NCI-H1417 (cell line): ENCODE measurements at places on chromosomes 7 and 10.

DNA sequence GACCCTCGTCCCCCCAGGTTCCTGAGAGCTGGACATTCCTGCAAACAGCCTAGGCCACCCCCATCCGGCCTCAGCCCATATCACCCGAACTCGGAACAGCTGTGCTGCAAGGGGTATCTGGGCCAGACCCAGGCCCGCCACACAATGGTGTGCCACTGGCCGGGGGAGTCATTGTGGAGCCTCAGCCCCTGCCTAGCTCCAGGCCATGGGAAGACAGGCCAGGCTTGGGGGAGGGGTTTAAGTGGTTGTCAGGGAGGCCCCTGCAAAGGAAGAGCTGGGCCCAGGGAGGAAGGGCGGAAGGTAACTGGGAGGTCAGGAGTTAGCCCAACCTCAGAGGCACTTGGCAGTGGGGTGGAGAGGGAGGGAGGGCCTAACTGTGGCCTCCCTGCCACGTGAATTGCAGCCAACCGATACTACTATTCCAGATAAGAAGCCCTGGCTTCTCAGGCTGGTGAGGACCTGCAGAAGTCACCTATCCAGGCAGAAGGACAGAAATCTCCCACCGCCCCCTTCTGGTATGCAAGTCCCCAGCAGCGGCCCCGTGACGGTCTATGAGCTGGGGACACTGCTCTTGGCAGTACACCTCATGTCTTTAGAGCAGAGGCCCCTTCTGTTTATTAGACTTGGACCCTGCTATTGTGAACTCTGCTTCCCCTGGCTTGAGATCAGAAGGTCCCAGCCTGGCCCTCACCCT is 26.8 kb downstream of the VSIR start:
- DNase-seq, result no peak

- peak; percentile 21 for DNase-seq
Observed at GRCh38 chr10:126504063-126504760, 115.9 kb upstream of the ADAM12 start.

DNA sequence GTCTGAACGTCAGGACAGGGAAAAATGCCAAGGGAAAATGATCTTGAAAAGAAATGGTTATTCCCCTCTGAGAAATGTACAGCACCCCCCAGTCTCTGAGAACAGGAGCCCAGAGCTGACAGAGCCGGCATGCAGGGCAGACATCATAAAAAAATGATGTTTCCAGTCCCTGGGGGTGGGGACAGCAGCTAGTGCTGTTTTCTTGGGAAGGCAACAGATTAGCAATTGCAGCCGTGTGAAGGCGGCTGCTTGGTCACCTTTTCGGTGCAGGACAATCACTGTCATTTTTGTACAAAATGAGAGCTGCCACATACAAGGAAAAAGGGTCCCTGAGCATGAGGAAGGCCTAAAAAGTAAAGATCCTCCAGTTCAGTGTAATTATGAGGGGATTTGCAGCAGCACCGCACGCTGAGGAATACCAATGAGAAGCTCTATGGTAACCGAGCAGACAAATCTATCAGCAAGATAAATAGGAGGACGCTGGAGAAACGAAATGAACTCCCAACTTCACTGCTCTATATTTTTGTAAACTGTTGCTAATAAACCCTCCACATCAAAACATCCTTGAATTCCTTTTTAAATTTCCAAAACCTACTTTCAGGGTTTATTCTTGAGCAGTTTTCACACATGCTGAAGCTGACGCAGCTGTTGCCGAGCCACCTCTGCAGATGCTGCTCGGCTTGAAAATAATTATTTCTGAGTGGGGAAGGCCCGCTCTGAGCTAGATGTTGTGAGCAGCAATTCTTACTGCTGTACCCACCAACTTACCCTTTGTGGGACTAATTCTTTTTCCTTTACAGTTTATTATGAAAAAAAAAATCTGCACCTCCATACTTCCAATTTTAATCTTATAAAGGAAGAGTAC is 98.2 kb upstream of the NEBL start:
- peak; percentile 74 for DNase-seq

DNA sequence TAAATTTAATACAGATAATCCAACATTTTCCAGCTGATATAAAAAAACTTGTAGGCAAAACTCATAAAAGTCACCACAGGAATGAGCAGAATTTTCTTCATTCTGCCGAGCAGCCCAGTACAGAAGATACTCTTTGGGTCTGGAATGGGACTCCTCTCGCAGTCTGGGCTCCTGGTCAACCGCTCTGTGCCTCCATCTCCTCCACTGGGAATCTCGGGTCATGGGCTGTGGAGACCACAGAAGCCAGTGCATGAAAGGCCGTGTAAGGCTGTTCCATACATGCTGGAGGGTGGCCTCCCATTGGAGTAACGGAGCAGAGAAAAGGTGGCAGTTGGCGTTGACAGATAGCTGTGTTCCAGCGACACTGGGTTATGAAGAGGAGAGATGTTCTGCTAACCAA is 616.4 kb upstream of the MGMT start:
- DNase-seq, result no peak

DNA sequence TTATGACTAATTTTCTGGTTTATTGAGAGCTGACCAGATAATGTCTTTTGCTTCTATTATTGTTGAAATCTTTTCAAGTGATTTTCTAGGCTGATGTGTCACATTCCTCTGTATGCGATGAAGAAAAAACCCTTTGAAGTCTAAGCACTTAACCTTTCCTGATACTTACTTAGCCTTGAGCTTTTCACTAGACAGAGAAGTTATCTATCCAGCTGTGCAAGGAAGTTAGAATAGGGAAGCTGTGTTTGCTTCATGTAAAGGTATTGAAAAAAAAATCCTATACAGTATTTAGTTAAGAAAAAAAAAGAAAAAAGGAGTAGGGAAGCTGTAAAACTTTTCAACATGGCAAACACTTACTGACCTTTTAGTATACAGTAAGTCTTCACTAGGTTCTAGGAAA is 117.6 kb upstream of the DNAJB12 start:
- no peak for DNase-seq

DNA sequence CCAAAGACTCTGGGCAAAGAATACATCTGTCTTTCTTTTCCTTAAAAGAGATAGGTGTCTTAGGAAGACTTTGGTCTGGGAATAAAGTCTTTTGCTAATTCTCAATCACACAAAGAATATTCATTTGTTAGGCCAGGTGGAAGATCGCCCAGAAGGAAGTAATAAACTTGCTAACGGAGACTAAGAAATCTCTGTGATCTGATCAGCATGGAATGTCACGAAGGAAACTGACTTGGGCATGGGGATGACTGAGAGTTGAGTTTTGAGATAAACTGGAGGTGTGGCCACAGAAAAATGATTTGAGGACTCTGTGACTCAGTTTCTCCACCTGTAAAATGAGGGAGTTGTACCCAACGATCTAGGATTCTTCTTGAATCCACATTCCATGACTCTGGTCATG is 161.1 kb upstream of the SVIL start:
- no peak for DNase-seq

- no peak for DNase-seq
Observed at GRCh38 chr7:15199482-15199881, 296.9 kb upstream of the DGKB start.

DNA sequence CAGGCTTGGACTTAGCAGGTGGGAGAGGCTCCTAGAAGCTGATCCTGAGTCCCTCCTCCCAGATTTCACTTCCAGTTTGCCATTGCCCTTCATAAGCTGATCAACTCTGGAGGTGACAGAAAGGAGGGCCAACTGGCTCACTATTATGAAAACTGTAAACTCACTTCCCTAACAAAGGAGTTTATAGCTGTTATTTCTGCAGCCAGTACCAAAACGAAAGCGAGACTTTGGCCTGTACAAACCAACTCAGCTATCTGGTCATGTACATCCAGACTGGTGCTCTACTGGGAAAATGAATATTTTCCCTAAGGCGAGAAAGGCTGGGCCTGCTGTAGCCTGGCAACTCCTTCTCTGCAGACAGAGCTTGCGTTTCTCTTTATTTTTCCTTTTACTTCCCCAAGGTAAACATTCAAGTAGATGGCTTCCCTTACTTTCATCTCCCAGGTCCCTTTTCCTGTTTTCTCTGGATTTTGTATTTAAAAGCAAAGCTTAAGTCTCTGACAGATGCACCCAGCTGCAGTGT is 54.7 kb downstream of the GALNT17 start:
- no peak for DNase-seq

DNA sequence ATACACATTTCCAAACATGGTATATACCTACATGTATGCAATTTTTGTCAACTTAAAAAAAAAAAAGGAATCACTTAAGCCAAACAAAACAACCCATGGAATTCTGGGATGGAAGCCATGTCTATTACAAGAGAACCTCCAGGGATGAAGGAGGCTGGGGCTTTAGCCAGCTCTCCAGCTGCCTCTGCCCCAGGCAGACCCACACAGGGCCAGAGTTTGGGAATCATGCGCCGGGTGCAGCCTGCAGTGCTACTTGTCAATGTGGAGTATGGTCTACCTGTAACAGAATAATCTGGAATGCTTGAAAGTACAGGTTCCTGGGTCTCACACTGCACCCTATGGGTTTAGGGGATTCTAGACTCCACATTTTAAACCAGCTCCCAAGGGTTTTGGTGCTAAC is 10.8 kb downstream of the ATP6V0E2 start:
- no peak for DNase-seq

DNA sequence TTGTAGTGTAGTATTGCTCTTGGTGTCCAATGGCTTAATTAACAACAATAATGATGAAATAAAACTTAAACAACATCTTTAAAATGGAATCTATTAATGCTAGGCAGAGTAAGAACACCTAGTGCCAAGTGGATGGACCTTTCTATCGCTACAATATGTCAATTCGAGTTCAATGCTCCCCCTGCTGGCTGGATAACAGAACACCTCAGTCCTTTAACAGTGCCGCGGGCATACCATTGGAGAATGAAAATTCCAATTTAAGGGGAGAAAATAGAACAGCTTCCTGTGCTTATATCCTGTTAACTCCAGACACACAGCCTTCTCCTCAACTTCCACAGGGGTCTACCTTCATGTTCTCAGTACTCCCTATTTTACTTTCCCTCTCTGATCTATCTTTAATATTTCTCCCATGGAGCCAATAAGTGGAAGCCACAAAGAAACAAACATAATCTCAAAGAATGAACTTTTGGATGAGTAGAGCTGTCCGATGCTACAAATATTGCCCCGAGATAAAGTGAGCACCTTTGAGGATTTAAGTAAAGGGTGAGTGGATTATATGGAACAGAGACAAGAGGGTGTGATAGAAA is 41.4 kb downstream of the COL1A2 start:
- peak; percentile 63 for DNase-seq

DNA sequence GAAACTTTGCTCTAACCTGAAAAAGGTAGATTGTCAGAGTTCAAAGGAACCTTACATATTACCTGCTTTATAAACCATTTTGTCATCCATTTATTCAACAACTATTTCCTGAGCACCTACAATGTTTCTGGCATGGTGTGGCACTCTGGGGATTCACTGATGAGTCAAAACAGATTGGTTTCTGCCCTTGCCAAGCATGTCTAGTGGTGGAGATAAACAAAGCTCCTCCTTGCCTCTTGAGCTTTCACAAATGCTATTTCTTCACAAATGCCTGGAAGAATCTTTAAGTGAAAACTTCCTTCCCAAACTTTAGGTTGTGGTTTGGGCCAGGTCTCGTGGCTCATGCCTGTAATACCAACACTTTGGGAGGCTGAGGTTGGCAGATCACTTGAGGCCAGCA is 85.1 kb upstream of the RELN start:
- no peak for DNase-seq

- no peak for DNase-seq
Observed at GRCh38 chr10:108208732-108209131, 1044.2 kb upstream of the SORCS1 start.

DNA sequence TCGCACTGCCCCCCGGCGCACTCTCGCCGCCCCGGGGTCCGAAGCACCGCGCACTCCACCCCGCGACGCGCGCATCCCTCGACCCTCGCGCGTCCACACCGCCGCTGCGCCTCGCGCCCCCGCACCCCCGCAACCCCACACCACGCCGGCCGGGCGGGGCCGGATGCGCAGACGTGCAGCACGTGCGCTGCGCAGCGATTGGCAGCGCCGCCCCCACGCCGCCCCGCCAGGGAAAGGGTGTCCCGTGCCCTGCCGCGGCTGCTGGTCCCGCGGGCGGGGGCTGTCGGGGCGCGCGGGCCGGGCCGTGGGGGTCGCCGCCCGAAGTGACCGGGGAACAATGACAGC is 53.7 kb upstream of the KDM7A start:
- DNase-seq, result peak; percentile 17

DNA sequence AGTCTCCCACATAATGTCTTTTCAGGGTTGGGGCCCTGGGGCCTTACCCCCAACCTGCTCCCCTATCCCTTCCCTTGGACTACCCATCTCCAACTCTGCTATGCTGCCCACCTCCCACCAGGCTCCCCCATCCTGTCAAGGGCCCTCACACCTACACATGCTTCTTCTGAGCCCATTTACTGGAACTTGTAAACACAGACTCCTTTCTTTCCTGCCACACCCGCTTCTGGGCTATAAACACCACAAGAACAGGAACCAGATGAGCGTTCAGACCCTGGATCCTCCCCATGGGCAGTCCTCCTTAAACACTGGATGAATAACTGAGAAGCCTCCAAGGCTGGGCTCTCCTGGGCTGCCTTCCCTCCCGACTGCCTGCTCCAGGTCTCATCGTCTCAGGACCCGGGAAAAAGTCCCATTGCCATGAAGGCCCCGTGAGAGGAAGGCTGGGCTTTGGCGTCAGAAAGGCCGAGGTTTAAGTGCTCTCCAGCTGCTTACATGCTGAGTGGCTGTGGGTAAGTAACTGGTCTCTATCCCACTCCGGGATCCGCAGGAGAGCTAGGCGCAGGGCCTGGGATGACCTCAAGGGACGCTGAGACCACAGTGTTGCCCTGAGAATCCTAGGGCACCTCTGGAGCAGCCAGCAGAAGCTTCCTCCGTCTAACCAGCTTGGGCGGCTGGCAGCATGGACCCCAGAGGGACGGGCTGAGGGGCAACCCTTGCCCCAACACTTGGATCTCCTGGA is 15.6 kb upstream of the CRHR2 start:
- no peak for DNase-seq

- no peak for DNase-seq
Observed at GRCh38 chr7:120817851-120818250, 40.1 kb downstream of the TSPAN12 start.

DNA sequence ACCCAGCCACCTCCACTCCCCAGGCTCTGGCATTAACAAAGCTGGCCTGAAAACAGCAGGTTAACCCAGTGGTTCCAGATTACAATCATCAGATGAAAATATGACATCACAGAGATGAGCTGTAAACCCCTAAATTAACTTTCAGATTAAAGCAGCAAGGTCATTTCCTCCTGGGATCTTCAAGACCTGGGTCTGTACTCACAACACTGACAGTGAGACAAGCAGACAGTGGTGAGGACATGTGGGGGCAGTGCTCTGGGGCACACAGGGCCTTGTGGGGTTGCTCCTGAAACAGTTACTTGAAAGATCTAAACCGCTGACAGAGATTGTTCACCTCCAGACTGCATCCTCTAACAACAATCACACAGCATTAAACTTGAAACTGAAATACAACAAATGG is 134.1 kb downstream of the ZNF438 start:
- no peak for DNase-seq

GRCh38 chr7:32513210-32513609 is 17.9 kb downstream of the AVL9 start:
- DNase-seq, result no peak

- no peak for DNase-seq
Observed at GRCh38 chr10:108850138-108850854, 1073.0 kb downstream of the XPNPEP1 start.
